NCI-H524 (cell line): ENCODE measurements at places on chromosomes 2 and 18.

DNA sequence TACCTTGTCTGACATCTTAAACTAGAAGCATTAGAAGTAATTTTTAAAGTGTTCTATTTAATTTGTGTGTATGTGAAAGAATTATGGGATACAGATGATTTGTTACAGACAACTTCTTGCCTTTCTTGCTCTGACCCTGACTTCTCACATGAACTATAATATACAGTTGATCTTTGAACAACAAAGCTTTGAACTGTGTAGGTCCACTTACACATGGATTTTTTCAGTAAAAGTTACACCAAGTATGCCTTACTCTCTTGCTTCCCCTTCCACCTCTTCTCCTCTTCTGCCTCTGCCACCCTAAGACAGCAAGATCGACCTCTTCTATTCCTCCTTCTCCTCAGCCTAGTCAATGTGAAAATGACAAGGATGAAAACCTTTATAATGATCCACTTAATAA is 42.2 kb downstream of the SLC40A1 start:
- DNase-seq, result no peak

GRCh38 chr2:106334802-106335201 is 133.4 kb downstream of the RGPD3 start:
- no peak for DNase-seq

GRCh38 chr2:218964041-218964771 is 4.7 kb downstream of the CDK5R2 start:
- DNase-seq, result peak; percentile 99

DNA sequence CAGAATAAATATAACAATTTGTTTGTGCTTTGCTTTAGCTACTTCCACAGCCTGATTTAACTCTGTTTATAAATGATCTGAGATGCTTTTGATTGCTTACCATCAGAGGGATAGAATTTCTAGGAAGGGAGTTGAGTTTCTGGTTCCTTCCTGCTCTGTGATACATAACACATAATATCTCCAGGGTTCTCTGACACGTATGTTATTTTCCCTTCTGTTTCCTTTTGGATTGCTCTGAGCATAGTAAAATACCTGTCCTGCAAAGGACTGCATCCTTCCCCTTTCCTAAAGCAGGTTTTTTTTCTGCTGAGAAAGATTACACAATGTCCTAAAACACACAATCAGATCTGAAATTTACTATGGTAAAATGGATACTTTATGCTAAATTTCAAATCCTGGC is 76.1 kb downstream of the CABYR start:
- DNase-seq, result no peak

- DNase-seq, result no peak
Observed at GRCh38 chr2:59885541-59885940, 667.9 kb downstream of the BCL11A start.

DNA sequence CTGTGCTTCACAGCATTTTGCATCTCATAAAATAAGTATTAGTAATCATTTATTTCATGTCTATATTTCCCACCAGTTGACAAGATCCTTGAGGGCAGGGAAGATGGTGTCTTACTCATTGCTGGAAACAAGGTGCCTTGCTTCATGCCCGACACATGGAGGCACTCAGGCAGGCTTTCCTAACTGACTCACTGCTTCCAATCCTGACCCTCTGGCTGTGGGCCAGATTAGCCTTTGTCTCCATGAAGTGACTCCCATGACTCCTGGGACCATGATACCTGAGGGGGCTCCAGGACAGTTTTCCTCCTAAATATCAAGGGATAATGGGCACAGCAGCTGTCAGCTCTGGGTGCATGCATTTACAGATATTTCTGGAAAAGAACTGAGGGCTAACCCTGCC is 275.1 kb downstream of the AGPS start:
- DNase-seq, result no peak

DNA sequence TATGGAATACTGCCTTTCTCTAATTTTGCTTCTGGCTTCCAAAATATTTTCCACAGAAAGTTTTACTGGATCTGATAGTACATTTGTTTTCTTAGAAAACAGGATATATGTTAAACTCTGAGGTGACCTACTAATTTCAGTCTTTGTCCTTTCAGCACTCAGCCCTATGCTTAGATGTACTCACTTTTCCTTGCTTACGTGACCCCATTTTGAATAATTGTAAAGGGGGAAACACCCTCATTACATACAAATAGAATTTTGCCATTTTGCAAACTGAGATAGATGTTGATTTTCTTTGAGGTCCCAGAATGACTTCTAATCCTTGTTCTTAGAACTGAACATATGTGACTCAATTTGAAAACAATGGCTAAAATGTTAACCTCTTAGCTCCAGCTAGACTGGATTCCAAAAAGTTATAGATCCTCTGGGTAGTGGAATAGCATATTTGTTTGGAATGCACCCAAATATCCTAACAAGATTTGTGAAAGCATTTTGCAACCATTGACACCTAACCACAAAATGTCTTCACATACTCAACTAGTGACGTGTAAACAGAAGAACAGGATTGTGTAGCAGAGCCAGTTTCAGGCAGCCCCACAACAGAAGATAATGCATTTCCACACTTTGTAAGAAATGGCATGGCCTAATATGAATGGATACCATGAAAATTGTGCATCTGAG is 44.8 kb upstream of the EHBP1 start:
- DNase-seq, result no peak

DNA sequence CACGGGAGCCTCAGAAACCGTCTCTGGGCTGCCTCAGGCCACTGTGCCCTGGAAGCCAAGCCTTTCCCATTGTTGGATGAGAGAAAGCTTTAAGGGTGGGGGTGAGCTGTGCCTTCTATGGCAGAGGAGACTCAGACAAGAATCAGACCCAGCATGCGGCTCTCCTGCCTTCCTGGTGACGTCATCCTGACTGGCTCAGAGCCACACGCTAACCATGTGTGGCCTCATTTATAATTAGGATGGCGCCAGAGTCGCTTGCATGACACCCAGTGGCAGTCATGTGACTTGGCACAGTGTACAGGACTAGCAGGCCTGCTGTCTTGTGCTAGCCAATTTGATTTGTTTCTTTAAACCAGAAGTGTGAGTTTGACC is 99.1 kb downstream of the SH3BP4 start:
- peak; percentile 71 for DNase-seq

DNA sequence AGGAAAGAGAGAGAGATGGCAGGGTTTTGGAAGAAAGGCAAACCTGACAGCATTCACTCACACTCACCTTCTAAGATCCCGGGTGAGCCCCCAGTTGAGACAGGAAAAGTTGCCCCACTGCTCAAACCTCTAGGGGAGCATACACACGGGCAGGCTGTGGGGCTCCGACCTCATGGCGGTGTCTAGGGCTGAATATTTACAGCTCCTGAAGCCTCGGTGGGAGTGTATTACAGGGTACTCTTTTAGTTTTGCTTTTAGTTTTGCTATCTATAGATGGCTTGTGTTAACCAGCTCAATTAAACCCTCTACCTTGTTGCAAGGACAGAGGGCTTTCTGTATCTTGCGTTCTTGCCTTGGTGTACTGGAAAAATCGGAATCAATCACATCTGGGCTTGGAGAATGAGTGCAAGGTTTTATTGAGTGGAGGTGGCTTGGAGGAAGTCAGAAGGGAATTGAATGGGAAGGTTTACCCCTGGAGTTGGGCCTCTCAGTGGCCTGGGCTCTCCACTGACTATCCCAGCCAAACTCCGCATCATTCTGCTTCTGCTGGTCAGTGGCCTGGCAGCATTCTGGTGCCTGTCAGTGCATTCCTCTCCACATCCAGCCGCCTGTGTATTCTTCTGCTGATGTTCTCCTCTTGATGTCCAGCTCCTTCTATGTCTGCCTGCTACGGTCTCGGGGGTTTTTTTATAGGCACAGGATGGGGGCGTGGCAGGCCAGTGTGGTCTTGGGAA is 10.1 kb upstream of the IFIH1 start:
- no peak for DNase-seq
